ENCODE measurements at places on chromosomes 13 and 19.

DNA sequence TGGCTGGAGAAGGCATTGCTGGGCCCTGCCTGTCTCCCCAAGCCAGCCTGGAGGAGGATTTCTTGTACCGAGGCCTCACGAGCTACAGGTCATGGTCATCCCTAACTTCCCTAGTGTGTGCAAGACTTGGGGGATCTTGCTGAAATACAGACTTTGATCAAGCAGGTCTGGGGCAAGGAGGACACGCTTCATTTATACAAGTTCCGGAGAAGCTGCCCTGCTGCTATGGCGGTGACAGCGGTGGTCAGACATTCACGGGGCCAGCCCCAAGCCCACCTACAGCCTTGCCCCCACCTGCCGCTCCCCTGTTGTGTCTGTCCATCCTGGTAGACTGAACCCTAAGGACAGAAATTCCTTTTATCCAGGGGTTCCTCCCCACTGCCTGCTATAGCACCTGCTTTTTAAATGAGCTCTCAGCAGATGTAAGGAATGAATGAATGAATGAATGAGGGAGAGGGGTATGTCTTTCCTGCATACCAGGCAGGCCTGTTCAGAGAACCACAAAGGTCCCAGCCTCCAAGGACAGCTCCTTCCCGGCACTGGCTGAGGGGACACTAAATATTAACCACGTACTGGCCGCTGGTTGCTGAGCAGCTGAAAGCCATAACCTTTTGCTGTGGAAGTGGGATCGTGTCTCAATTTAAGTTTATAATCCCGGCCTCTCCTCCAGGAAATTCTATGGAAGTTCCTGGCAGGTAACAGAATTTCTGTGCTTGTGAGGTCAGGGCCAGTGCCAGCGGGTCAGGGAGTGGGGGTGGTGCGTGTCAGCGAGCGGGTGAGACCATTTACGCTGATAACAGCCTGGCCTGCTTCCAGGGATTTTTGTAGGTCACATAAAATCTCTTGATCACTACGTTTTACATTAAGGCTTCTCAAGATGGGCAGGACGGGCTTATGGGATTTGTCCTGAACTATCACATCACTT is 27.1 kb downstream of the TSSK6 start:
- DNase-seq: no peak

DNA sequence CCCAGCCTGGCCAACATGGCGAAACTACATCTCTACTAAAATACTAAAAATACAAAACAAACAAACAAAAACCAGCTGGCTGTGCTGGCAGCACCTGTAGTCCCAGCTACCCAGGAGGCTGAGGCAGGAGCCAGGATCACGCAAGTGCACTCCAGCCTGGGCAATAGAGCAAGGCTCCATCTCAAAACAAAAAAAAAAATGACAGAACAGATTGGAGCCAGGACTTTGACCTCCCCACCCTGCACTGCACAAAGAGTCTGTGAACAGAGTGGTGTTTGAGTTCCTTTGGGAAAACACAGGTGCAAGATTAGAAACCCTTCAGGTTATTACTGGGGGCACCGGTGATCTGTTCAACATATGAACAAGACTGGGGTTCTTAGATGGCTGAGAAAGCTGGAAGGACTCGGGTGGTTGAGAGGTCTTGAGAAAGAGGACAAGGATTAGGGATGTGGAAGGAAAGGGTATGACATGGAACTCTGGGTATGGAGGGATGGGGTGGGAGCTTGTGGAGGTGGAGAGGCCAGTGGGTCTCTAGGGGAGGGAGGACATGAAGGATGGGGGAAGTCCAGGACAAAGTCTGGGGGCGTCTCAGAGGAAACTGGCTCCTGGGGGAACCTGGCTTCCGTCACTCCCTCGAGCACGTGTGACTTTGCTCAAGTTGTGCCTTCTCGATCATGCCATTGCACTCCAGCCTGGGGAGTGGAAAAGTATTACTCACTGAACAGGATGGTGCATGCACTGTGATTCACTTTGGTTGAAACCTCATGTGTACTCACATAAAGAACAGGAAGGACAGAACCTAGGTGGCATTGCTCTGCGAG is 25.9 kb downstream of the RCN3 start:
- no peak for DNase-seq

- DNase-seq: no peak
Measured at GRCh38 chr19:31817971-31818797, 468.9 kb upstream of the TSHZ3 start.

- DNase-seq: no peak
Measured at GRCh38 chr19:38870612-38871011, 7.5 kb downstream of the RINL start.

DNA sequence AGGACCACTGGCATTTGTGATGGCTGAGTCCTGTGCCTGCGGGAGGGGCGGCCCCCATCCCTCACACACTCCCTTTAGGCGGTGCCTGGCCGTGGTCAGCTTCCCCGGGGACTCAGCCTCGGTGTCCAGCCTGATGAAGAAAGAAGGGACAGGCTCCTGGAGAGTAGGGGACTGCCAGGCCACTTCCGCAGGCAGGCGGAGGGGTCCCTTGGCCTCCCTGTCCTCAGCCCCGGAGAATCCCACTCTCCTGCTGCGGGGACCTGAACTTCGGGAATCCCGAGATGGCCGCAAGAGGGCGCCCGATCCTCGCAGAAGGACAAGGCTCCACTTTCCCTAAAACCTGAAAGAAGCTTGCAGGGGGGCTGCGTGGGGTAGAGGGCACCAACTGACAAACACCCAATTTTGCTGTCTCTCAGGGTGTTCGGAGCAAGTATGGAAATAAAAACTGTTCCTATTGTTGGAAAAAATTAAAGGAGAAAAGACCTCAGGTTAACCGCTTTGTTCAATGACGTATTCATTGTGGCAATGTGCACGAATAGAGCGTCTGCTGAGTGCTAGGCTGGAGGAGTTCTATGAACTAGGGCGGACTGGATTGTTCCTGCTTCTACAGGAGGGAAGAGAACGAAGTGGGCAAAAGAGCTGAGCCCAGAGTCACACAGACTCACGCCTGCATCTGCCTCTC is 297.3 kb downstream of the ZNF536 start:
- no peak for DNase-seq

DNA sequence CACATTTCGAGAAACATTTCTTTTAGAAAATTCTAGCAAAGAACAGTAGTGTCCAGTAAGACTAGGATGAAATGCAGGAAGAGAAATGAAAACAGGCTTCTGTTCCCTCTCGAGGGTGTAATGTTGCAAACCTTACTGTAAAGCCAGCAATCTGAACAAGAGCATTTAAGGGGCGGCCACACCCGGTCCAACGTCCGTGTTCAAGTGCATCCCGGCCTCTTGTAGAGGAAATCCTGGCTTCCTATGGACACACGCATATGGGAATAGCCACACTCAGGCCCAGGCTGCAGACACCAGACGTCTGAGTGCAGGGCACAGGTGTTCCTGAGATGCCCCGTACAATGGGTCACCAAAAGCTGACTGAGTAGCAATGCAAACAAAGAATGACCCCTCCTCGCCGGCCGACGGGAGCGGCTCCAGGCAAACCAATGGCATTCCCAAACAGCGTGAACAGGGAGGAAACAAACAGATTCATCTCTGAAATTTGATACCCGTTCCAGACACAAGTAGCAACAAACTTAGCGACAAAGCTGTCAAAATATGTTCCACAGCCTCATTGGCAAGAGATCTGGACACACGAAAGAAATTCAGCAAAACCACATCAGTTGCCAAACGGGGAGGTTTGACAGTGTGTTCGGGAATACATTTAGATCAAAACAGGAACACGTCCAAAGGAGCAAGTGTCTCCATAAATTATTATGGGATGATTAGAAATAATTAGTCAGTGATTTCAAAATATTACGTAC is 278.6 kb upstream of the TSHZ3 start:
- no peak for DNase-seq

GRCh38 chr19:58060231-58060630 is 1.1 kb downstream of the ZNF135 start:
- no peak for DNase-seq

DNA sequence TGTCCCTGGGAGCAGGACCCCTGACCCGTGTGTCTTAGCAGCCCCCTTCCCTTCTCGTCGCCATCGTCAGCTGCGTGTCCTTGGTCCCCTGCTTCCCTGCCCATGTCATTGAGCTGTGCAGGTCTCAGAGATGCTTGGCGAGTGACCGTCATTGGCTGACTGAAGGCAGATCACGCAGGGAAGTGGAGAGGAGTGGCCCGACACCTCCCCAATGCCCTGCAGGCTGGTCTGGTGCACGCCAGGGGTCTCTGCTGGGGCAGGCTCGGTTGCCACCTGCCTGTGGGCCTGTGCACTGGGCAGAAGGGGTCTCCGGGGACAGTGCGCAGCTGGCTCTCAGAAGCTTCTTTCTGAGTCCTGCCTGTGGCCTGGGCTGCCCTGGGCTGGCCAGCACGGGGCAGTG is 6.2 kb downstream of the GNA11 start:
- DNase-seq: no peak

DNA sequence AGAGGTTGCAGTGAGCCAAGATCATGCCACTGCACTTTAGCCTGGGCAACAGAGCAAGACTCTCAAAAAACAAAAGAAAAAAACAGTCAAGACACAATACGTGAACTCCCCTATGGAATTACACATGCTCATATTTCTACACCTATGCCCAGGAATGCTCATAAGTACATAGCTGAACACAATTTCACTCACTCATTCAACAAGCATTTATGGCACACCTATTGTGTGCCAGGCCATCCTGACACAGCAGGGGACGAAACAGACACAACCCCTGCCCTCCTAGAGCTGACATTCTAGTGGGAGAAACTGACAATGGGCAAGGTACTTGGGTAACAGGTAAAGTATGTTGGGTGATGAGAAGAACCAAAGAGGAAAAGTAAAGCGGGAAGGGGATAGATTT is 9.5 kb downstream of the AXL start:
- no peak for DNase-seq

DNA sequence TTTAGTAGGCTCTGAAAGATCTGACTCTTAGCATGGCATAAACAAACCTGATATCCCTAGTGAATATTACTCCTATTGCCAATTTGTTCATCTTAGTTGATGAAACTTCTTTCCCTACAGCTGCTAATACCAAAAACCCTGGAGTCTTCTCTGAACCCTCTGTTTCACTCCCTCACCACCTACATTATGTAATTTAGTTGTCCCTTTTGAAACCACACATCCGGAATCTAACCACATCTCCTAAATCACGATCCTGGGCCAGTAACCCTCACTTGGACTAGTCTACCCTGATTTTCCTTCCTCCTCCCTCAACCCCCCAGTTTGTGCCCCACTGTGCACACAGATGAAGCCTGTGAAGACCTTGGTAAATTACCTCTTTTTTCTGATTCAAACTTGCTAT is 1.2 kb downstream of the ZNF256 start:
- DNase-seq: no peak

DNA sequence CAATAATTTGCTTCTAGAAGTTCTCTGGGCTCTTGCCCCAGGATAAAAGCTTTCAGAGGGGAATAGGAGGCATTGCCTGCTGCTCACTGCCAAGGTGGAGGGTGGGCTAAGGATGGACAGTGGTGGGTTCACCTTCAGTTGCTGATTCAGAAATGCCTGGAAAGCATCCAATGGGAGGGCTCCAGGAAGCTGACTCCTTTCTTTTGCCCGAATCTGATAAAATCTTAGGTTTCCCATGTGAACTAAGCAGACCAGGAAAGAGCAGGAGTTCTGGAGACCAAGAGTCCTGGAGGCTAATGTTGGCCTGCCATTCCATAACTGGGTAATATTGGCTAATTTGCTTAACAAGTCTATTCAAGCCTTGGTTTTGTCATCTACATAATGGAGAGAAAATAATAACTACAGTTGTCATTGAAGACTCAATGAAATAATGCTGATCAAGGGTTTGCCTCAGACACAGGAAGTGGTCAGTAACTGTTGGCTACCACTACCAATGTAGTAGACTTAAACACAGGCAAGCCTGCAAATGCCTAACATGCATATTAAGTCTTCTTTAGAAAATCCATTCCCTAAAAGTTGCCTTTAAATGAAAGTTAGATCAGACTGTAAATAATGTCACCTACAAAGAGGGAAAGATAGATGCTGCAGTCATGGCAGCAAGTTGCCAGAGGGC is 528.4 kb upstream of the NBEA start:
- no peak for DNase-seq

GRCh38 chr13:27917121-27917947 is 2.5 kb upstream of the PDX1 start:
- DNase-seq: no peak

Data from stimulated activated CD4-positive, alpha-beta T cell treated with anti-CD3 and anti-CD28 coated beads, Interleukin-1b, Interleukin-23, amount 100 ng/mL, for 1 hour (primary cell).